ENCODE measurements at places on chromosomes 16 and 17.

DNA sequence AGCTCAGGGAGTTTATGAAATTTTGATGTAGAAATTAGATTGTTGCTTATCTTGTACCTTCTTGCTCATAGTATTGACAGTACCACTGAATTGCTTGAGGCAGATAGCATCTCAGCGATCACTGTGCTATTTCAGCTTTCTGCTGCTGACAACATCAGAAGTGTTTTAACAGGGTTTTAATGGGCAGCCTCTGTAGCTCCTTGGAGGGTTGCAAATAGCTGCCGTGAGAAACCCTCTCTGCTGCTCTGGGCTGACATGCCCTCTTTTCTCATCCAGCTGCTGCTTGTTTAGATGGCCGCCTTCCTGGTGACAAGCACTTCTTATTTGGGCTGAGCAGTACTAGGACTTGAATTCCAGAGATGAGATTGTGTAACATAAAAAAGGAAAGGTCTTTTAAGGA, 180.2 kb upstream of the TBX2 start:
- no peak for DNase-seq

GRCh38 chr17:8341456-8341855, 1.8 kb downstream of the ODF4 start:
- no peak for DNase-seq

DNA sequence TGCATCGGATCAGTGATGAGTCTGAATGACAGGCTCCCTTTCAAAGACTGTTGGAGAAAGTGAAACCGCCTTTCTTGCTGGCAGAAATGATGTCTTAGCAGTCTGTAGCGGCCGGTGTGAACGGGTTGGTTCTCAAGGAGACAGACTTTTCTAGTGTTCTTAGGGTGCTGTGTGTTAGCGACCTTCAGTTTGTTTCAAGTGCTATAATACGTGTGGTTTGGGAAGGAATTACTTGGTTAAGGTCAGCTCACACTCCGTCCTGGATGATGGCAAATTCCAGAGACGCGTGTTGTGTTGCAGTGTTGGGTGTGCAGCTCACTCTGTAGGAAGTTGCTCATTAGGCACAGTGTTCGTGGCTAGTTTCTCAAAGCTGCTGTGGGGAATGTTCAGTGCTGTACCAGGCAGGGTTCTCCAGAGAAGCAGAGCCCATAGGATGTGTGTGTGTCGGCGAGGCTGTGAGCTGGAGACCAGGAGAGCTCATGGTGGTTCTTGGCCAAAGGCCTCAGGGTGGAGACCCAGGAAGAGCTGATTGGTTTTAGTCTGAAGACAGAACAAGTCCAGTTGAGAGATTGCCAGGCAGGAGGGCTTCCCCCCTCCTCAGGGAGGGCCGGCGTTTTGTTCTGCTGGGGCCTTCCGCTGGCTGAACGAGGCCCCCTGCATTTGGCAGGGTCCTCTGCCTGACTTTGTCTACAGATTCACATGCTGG, 37.6 kb downstream of the ZNF750 start:
- no peak for DNase-seq

GRCh38 chr17:79750650-79751545, 20.2 kb downstream of the ENPP7 start:
- DNase-seq, result no peak

DNA sequence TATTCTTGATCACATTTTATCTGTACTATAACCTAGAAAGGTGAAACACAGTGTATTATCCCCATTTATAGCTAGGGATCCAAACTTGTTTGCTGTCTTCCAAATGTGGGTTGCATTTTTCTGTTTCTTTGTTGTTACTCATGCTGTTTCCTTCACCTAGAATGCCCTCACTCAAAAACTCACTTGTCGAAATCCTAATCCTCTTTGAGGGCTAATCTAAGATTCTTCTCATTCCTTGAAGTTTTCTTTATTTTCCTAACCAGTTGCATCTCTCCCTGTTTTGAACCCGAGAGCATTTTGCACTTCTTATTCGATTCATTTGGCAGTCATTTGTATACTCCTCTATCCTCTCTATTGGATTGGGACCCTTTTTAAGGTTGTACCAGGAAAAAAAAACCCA, 9.6 kb downstream of the CALCOCO2 start:
- no peak for DNase-seq

GRCh38 chr17:74513987-74514631, 17.2 kb downstream of the CD300LB start:
- no peak for DNase-seq

DNA sequence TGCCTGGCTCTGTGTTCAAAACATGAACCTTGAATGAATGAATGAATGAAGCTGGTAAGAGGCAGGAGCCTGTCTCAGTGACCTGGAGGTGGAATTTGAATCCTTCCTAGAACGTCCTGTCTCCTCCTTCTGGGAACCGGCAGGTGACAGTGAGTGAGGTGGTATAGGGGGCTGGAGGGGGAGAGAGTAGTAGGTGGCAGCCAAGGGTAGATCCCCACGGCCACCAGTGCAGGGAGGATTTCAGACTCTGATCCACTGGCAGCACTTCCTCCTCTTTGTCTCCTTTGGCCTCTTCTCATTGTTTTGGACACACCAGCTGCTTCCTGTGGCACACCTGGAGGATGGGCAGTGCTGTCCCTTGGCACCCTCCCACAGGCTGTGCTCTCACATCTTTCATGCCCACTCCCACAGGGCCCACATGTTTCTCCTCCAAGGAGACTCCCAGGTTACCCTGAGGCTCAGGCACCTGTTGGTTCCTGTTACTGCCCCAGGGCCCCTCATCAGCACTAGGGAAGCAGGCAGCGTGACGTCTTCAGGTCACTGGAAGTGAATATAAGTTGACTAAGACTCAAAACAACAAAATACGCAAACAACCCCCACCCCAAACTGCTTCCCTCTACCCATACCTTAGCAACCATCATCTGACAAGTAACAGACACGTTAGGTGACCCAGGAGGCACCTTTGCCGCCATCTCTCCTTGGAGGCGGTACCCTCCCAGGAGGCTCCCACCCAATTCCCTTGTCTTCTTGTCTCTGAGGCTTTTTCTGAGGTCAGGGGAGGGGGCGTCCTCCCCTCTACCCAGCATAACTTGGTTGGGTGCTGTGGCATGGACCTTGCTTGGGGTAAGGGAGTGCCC, 84.6 kb downstream of the N4BP1 start:
- DNase-seq, result no peak

DNA sequence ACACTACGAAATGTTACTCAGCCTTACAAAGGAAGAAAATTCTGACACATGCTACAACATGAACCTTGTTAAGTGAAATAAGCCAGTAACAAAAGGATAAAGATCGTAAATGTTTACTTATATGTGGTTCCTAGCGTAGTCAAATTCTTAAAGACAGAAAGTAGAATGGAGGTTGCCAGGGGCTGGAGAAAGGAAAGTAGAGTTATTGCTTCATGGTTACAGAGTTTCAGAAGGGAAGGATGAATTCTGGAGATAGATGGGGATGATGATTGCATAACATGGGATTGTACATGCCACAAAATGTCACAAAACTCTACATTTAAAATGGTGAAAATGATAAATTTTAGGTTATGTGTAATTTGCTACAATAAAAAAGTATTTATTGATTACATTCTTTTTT, 103.8 kb downstream of the CHD9NB start:
- no peak for DNase-seq

DNA sequence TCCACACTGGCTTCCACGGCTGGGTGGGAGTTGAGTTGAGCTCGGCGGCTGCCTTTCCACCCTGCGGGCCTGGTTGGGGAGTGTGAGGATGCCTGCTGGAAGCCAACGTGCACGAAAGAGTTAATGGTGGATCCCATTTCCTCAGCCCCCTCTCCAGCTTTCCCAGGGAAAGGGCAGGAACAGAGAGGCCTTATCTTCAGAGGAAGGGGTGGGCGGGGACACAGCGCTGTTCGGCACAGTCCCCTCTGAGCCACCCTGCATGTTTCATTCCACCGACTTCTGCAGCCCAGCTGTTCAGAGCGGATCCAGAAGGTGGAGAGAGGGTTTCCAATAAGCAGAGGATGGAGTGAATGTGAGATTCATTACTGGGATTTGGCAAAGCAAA, 295.3 kb downstream of the SEC14L1 start:
- DNase-seq, result no peak

DNA sequence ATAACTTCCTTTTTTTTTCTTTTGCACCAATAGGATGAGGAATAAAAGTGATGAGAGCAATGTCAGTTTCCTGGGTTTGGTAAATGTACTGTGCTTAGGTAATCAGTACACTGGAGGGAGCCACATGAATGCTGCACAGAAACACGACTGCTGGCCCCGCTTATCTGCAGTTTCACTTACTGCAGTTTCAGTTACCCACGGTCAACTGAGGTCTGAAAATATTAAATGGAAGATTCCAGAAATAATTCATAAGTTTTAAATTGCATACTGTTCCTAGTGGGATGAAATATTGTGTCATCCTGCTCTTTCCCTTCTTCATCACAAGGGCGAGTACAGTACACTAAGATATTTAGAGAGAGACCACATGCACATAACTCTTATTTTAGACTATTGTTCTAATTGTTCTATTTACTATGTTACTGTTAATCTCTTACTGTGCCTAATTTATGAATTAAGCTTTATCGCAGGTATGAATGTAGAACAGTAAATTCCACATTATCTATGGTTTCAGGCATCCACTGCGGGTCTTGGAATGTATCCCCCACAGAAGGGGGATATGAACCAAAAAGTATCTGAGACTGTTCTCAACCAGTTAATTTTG, 6.4 kb upstream of the LGALS3BP start:
- no peak for DNase-seq

DNA sequence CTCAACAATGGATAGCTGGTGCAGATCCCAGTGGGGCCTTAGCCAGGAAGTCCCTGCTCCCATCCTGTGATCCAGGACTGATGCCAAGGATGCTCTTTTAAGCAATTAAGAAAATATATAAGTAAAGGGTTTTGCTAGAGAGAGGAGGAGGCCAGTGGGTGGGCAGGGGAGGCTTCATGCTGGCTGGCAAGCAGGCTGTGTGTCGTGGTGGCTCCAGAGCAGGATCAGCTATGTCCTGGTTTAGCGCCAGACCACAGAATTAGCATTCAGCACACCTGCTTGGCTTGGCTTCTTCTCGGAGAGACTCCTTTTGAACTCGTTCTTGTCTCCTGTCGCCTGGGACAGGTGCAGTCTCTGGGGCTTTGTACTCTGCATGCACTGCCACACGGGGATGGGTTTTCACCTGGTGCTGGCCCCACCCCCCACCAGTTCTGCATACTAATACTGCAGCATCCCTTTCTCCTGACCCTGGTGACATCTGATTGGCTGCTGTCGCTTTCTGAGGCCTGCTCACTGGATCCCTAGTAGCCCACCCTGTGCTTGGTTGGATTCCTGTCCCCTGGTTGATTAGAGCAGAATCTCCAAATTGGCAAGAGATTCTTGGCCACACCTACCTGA, 66.1 kb downstream of the PLD6 start:
- DNase-seq, result no peak

- DNase-seq, result no peak
Observed at GRCh38 chr17:34917381-34917780, 43.9 kb downstream of the CCT6B start.

DNA sequence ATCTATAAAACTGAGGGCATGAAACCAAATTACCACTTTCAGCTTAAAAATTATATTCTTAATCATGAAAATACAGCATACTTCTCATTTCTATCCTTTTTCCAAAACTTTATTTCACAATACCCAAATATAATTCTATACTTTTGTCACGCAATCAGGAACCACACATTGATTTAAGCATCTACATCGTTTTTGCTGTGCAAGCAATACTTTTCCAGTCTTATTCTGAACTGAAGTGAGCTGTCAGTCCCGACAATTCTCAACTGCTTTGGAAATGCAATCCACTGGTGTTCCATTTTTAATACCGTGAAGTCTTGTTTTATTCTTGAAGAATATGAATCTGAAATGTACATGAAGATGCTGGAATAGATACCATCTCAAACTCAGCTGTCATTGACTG, 60.1 kb upstream of the NOL11 start:
- DNase-seq, result no peak

DNA sequence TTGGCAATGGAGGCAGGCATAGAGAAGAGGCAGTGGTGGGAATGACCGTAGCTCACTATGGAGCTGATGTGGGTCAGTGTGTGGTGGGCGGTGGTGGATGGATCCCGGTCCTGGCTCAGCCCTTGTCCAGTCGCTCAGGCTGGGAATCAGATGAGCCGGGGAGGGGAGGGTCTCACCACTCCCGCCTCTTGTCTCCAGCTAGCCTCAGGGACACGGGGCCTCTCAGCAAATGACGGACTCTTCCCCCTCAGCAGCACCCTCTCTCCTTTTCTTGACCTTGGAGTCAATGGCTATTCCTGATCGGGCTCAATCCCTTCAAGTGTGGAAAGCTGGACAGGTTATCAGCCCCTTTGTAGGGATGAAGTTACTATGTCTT, 208.5 kb downstream of the NTN1 start:
- no peak for DNase-seq

DNA sequence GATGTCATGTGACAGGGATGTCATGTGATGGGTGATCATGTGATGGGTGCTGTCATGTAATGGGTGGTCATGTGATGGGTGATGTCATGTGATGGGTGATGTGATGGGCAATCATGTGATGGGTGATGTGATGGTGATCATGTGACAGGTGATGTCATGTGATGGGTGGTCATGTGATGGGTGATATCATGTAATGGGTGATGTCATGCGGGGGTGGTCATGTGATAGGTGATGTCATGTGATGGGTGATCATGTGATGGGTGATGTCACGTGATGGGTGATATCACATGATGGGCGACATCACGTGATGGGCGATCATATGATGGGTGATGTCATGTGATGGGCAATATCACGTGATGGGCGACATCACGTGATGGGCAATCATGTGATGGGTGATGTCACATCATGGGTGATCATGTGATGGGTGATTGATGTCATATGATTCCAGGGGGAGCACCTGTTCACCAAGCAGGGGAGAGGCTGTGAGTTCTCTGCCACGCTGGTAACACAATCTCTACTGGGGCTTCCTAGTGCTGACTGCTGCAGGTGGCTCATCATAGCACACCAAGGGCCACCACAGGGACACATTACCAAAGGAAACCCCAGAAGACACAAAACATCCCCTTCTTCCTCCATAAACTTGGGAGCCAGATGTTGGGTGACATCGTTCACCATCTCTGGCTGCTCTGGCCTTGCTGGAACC, 16.5 kb downstream of the CD300LB start:
- no peak for DNase-seq

- no peak for DNase-seq
Observed at GRCh38 chr16:69093974-69094373, 11.5 kb upstream of the HAS3 start.

GRCh38 chr16:9099131-9099625, 7.7 kb downstream of the HAPSTR1 start:
- no peak for DNase-seq

Measured in putamen (tissue), 1 donor.